ENCODE measurements at places on chromosomes 1 and 21.

DNA sequence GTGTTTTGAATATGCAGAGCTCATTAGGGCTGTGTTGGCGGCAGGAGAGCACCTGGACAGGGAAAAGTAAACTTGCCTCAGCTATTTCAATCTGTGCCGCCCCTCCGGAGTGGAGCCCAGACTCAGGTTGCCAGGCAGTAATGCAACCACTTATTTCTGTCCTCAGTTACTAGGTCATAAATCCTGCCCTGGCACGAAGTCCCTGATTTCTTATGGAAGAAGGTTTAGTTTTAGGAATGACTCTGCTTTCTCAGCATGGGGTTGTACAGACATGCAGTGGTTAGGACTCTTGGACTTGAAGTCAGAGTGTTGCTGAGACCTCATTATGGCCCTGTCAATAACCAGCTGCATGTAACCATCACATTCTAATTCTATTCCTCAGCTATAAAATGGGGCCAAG, 98.3 kb upstream of the FGGY start:
- DNase-seq, result no peak

- DNase-seq, result no peak
These were observed 378.8 kb upstream of the PRMT6 start for GRCh38 chr1:106677721-106678120.

- no peak for DNase-seq
These were observed 1.7 kb downstream of the TNFSF4 start for GRCh38 chr1:173205146-173206051.

- no peak for DNase-seq
These were observed 24.8 kb downstream of the F11R start for GRCh38 chr1:160996178-160996577.

- DNase-seq, result no peak
These were observed 87.0 kb upstream of the WARS2 start for GRCh38 chr1:119227456-119227855.

GRCh38 chr1:230090194-230090711, 23.2 kb downstream of the GALNT2 start:
- no peak for DNase-seq

DNA sequence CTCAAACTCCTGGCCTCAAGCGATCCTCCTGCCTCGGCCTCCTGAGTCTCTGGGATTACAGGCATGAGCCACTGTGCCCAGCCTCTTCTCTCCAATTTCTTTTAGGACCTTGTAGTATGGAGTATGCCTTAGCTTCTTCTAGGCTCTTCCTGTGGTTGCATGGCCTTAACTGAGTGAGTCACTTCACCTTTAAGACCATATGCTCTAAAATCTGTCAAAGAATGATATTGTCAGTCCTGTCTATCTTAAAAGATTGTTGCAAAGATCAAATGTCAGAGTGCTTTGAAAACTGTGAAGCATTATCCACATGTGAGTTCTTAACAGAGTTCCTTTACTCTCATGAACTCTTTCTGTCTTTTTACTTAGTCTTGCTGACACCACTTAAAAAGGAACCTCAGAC, 37.2 kb downstream of the ATP2B4 start:
- DNase-seq, result no peak

DNA sequence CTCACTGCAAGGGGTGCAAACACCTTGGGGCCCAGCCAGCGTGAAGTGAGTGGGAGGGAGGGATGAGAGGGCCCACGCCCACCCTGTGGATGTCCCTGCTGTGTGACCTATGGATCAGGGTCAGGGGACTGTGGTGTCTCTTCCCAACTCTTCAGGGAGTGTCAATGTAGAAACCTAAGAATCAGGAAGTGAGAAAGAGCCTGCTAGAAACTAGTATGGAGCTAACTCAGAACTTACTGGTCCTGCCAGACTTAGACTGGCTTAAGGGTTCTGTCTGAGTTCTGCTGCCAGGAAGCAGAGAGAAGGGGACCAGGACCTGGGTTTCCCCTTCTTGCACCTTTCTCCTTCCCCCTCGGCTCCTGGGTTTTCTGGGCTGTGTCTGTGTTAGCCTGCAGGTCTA, 1.8 kb upstream of the IL10 start:
- no peak for DNase-seq
